ENCODE measurements at places on chromosomes 1 and 21. TPM values are rescaled to one million over a fixed set of nuclear protein-coding genes. Genes with fewer than 3 reads are reported as not detected.

The HCRTR1 gene
- not detected for polyA plus RNA-seq

GRCh38 chr1:99645699-99646531 lies at the start of gene PALMD:
PALMD (plus strand) TSS chr1:99646113; CDS start chr1:99646318, 205 bp downstream.
- peak; percentile 21 for DNase-seq
- H3K36me3 ChIP-seq, result no peaks in the 10 kb centered on the region

DNA sequence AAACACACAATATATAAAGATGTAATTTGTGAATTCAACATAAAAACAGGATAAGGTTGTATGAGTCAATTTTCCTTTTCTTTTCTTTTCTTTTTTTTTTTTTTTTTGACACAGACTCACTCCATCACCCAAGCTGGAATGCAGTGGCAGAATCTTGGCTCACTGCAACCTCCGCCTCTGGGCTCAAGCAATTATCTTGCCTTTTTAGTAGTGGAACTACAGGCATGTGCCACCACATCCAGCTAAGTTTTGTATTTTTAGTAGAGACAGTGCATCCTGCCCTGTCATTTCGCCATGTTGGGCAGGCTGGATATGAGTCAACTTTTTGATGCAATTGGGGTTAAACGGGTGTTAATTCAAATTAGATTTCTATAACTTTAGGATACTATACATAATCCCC lies 10.3 kb upstream of the SPRR2B start:
- H3K27me3 ChIP-seq, result no peaks in the 10 kb centered on the region
- no peak overlapping the region for H3K27ac ChIP-seq
- DNase-seq, result no peak
- H3K4me1 ChIP-seq, result no peaks in the 10 kb centered on the region

- H3K4me3 ChIP-seq, result no peak overlapping the region
- no peak overlapping the region for H3K27ac ChIP-seq
- H3K4me1 ChIP-seq, result no peaks in the 10 kb centered on the region
- DNase-seq, result no peak
- no peaks in the 10 kb centered on the region for H3K36me3 ChIP-seq
Measured at GRCh38 chr21:34715518-34715917, 46.7 kb downstream of the CLIC6 start.
